ENCODE measurements at places on chromosomes 5 and 9. TPM values are rescaled to one million over a fixed set of nuclear protein-coding genes. Genes with fewer than 3 reads are reported as not detected.

SAXO1 gene
- 0.20 TPM for polyA plus RNA-seq

DNA sequence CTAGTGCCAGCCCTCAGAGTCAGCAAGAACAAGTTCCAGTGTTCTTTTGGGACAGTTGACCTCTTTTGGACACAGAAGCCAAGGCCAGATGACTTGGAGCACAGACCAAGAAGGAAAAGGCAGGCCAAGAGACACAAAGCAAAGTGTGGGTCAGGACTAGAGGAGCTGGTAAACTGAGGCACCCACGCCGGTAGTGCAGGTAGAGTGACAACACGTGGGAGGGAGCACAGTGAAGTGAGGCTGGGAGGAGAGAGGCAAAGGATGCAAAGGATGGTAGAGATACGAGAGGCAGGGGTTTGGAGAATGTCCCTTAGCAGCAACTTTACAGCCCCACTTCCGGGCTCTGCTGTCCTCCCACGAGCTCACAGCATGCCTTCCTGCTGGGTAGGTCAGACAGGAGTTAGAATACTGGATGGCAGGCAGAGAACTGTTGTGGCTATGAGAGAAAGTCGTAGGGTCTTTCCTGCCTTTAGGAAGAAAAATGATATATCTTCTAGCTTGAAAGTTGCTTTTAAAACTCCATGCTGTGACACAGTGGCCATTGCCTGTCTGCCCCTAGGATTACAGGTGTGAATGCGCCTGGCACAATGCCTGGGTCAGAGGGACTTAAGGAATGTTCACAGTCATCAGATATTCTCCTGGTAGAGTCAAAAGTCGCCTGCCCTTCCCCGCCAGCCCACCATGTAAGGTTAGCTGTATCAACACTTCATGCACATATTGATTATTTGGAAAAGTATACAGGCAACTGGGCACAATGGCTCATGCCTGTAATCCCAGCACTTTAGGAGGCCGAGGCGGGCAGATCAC, 97.9 kb downstream of the PDE8B start:
- DNase-seq: no peak

DNA sequence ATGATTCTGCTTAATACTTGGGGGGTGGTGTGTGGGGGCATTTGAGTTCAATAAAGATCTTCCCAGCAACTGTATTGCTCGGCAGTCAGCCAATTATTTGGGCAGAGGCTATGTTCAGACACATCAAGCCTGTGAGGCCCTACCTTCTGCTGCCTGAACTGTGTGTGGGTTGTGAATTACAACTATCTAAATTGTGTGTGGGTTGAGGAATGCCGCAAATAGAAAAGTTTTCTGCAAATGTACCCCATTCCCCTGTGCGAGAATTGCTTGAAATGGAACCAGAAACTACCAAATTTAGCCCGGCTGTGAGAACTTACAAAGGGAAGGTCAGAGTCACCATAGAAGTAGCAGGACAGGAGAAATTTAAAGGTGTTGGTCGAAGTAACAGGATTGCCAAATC, 360.0 kb upstream of the PIK3R1 start:
- no peak for DNase-seq

CDX1 gene
- 0.45 TPM for polyA plus RNA-seq

GRCh38 chr5:150644058-150644457, 3.6 kb downstream of the SYNPO start:
- no peak for DNase-seq

DNA sequence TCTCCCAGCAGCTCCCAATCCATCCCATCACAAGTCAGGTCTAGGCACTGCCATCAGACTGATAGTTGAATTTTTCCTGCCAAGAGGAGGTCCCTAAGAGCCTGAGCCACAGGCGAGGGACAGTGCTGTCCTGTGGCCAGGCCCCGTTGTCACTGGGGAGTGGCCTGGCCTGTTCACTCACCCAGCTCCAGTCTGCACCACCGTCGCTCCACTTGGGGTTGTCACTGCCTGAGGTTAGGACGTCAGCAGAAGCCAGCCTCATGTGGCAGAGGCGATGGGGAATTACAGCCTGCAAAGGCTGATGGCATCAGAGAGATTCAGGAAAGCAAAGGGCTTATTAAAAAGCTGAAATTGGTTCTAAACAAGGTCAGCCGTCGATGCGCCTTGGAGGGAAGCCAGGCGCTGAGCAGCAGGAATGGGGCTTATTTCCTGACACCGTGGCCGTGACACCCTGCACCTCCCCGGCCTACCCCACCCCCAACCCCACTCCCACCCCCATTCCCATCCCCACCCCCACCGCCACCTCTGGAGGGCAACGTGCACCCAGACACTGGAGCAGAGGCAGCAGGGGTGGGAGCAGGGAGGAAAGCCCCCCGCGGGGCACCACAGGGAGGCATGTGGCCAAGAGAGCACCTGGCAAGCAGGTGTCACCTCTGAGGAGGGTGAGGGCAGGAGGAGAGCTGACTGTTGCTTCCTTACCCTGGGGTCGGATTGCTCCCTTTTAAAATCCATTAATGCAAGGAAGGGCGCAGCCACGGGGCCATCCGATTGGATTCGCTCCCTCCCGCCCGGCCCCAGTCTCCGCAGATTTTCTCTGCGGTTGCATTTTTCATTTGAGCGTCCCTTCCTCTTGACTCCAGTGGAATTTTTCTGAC, 3.1 kb upstream of the DBH start:
- DNase-seq: no peak

IRF1 gene
- polyA plus RNA-seq: 16.2 TPM

DNA sequence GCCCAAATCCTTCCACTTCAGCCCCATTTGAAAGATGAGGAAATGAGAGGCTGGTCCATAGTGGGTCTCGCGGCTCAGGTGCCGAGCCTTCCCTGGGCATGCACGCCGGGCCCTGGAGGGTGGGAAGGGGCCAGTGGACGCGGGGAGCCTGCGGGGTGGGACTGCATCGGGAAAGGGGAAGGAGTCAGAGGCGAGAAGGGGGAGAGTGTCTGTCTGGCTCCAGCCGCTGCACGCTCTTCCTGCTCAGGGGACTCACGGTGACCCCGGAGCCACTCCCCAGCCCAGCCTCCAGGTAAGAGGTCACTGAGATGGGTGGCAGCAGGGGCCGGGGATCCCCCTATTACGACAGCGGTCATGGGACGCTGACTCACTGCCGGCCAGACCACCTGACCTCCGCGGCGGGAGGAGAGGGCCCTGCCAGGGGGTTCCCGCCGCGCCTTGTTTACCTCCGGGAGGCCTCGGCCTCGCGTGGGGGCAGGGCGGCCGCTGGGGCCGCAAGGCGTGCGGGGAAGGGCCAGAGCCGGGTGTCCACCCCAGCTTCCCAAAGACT, 1.9 kb upstream of the SQSTM1 start:
- DNase-seq: peak; percentile 82

ZDHHC21 gene
- polyA plus RNA-seq: 27.4 TPM

DNA sequence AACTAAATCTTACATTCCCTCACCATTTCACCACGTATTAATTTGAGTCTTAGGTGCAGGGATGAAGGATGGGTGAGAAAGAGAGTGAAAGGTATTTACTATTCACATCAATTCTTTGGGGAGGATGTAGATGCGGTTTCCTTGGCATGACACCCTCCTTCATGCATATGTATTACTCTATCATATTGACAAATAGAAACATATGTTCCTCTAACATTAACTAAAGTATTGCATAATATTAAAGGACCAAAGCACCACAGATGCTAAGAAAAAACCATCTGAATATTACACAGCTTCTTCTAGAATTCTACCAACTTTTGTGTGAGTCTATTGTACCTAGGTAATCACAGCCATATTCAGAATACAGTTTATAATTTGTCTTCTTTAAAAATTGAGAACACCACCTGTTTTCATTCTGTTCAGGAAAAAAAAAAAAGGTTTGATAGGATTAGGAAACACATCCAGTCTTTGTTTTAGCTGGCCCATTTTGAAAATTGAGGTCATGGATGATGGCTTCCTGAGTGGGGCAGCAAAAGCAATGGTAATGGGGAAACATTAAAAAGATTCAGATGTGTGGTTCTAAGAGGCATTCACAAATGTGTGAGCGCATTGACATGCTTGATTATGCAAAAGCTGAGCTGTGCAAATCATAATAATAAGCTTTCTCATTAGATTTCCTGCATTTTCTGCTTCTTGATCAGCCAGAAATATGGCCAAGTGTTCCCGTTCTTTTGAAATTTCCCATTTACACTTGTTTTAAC, 1011.5 kb upstream of the NUDT12 start:
- no peak for DNase-seq

- no peak for DNase-seq
These were observed 225.0 kb downstream of the ESM1 start for GRCh38 chr5:54760182-54760935.

SLC35D2 gene
- 40.0 TPM for polyA plus RNA-seq

GRCh38 chr5:149831492-149831891, 101.4 kb downstream of the PPARGC1B start:
- no peak for DNase-seq

DNA sequence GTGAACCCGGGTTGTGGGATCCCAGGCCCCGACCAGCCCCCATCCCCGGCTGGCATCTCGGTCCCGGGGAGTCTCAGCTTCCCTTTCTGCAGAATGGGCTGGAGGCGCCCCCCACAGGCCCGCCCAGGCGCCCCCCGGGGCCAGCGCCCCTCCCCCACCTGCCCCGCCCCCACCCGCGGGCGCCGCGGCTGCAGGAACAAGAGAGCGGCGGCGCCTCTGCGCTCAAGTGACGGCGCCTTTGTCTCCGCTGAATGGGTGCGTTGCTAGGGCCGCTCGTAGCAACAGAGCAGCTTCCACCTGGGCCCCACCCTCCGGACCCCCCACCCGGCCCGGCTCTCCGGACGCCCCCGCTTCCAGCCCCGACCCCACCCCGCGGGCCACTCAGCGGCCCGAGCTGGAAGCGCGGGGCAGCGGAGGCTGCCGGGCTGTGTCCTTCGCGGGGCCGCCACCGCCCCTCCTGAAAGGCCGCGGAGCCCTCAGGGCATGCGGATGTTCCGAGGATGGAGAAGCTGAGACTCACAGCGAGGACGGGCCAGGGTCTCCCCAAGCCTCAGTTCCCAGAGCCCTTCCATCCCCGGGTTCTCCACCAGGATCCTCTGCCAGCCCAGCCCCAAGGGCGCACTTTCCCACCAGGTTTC, 27.5 kb downstream of the ADGRD2 start:
- no peak for DNase-seq

DNA sequence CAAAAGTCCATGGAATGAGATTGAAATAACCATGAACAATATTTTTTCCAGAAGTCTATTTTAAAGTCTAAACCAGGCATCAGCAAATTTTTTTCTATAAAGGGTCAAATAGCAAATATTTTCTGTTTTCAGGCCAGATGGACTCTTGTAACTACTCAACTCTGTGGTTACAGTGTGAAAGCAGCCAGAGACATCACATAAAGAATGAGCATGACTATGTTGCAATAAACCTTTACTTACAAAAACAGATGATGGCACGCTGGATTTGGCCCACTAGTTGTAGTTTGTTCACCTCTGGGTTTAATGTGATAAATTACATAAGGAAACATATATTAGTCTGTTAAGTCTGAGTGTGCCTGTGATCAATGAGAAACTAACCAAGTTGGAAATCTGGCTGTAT, 319.2 kb downstream of the TRPM3 start:
- DNase-seq: no peak

DNA sequence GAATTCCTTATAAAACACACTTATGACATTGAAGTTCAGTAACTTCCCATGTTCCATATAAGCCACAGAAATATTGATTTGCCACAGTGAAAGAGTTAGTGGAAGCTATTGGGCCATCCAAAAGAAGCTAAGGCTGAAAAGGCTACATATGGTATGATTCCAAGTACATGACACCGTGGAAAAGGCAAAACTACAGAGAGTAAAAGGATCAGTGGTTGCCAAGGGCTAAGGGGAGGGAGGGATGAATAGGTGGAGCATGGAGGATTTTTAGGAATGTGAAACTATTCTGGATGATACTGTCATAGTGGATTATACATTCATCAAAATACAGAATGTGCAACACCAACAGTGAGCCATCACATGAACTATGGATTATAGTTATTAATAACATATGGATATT, 109.7 kb downstream of the F2RL2 start:
- DNase-seq: no peak

DNA sequence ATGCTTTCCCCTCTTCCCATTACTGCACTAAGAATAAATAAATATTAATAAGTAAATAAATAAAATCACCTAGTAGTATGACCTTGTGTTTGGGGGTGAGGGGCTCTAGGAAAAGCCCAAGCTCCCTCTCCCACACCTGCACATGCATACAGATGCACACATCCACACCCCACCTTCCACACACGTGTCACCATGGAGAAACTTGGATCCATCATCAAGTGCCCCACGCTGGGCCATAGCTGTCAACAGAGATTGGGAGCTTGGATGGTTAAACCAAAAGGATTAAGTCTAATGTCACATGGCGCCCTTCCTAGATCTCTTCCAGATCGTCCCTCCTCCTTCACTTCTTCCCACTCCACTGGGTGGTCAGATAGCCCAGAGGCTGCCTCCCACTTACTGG, 37.0 kb downstream of the TMEM215 start:
- no peak for DNase-seq

GRCh38 chr9:85173967-85174366, 504.4 kb downstream of the NTRK2 start:
- no peak for DNase-seq

PDE6A gene
- 0.25 TPM for polyA plus RNA-seq

DNA sequence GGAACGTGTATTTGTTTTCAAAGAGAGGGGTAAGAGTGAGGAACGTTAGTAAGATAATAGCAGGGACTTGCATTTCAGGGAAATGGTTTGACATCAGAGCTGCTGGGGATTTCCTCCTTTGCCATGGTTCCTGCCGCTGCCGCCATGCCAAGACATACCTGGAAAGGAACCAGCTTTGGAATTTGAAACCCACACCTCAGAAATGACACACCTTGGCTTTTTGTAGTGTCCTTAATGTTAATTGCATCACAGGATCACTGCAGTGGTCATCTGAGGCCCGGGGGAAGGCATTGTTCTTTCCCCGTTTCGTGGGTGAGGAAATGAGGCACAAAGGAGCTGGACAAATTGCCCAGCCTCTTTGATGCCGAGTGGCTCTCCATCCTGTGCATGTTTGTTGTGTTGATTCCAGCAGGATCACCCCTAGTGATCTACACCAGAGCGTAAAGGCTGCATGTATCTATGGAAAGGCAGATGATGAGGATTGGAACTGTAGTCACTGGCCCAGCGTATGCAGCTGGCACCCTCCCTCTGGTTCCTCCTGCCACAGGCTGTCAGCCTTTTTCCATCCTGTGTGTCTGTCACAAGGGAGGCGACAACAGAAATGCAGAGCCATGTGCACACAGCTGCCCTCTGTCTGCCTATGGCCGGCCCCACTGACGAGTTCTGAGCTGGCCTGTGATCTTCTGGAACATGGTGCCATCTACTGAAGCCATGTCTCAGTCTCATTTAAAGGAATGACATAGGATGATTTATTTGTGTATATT, 37.8 kb downstream of the SLC46A2 start:
- DNase-seq: no peak

DNA sequence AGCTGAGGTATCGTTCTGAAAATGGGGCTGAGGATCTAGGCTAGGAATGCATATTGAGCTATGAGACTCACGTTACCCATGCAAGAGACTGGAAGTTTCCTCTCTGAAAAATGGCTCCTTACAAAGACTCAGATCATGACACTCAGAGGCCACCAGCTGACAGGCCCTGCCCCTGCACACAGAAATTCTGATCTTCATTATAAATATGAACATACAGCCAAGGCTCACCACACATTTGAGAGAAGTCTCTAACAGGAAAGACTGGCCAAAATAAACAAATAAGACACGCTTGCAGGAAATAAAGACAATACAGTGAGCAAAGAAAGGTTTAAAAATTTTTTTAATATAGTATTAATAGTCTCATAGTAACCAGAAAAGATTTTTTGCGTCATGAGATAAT, 365.9 kb downstream of the NFIB start:
- no peak for DNase-seq

SLC6A7 gene
- polyA plus RNA-seq: 0.12 TPM

PHF2 gene
- 37.8 TPM for polyA plus RNA-seq

GRCh38 chr9:3534614-3535404, 9.0 kb upstream of the RFX3 start:
- DNase-seq: no peak

GRCh38 chr5:44797841-44798240, 10.9 kb upstream of the MRPS30 start:
- no peak for DNase-seq

Measured in left kidney (tissue), 8 donors.